ENCODE measurements at places on chromosomes 16 and 17. TPM values are rescaled to one million over a fixed set of nuclear protein-coding genes. Genes with fewer than 3 reads are reported as not detected.

Gene SYT17
- total RNA-seq, result 0.12 TPM

Gene CLEC3A
- not detected for total RNA-seq

Gene ITGB4
- 0.23 TPM for total RNA-seq

Gene ACSM2A
- total RNA-seq, result not detected

Gene ENPP7
- total RNA-seq, result not detected

Gene CDH15
- total RNA-seq, result 0.12 TPM

Gene ARL5C
- total RNA-seq, result not detected

Gene CD79B
- not detected for total RNA-seq

Gene ZNF594
- 3.3 TPM for total RNA-seq

Gene TRPV3
- 1.8 TPM for total RNA-seq
